ENCODE measurements at places on chromosomes 6 and 20.

DNA sequence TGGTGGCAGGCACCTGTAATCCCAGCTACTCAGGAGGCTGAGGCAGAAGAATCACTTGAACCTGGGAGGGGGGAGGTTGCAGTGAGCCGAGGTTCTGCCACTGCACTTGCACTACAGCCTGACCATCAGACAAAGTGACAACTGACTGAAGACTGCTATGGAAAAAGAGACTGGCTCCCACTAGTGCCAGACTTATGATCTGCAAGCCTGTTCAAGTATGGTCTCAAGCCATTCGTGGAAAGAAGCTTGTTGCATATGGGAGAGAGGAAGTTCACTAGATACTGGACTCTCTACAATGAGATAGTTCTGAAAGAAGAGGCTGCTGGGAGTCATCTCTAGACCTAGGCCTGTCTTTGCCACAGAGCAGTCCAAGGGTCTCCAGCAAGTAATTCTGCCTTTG, 26.7 kb downstream of the MDN1 start:
- DNase-seq = peak; percentile 22

DNA sequence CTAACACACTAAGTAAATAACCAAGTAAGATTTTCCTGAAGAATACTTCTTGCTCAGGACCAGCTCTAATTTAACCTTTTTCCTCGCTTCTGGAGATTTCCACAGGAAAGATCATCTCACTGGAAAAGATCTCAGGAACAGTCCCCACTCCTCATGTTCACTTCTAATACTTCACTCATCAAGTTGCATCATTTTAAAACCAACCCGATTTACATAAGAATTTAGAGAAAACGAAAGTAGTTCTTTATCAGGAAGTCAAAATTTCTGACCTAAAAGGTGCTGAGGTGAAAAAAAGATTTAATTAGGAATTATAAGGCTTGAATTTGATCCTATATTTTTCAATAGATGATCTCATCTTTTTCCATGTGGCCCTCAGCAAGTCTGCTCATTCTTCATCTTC, 46.6 kb upstream of the PKHD1 start:
- no peak for DNase-seq

DNA sequence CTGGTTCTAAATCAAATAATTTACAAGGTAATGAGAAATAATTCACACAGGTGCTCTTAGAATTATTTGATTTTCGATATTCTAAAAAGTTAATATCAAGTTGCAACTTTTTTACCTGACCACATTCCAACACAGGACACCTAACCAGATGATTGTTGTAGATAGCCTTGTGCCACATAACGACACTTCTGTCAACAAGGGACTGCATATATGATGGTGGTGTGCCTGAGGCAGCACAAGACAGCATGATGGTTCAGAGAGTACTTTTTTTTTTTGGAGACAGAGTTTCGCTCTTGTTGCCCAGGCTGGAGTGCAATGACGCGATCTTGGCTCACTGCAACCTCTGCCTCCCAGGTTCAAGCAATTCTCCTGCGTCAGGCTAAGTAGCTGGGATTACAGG, 66.2 kb upstream of the TMEM30A start:
- no peak for DNase-seq

DNA sequence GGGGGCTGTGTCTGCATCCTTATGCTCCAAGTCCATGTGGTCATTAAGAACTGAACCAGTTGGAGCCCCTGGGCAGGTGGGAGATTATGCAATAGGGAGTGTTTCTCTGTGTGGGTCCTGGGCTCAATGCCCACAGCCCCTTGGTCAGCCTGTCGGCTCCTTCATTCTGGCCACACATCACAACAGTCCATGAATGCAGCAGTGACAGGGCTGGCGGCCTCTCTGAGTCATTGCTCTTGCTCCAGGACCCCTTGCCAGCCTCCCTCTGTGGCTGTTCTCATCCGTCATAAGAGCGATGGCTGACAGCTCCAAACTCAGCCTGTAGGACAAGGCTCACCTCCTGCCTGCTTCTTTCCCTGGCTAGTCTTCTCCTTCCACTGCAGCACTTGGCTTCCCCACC, 609.5 kb upstream of the CDH4 start:
- DNase-seq = no peak

- DNase-seq = no peak
These were observed 1.3 kb downstream of the ZKSCAN3 start for GRCh38 chr6:28351087-28351486.

Data from G401 (cell line).